Stimulated activated CD4-positive, alpha-beta T cell treated with anti-CD3 and anti-CD28 coated beads, Interleukin-1b, Interleukin-23, amount 100 ng/mL, for 48 hours (primary cell): ENCODE measurements at places on chromosomes 13 and 19.

DNA sequence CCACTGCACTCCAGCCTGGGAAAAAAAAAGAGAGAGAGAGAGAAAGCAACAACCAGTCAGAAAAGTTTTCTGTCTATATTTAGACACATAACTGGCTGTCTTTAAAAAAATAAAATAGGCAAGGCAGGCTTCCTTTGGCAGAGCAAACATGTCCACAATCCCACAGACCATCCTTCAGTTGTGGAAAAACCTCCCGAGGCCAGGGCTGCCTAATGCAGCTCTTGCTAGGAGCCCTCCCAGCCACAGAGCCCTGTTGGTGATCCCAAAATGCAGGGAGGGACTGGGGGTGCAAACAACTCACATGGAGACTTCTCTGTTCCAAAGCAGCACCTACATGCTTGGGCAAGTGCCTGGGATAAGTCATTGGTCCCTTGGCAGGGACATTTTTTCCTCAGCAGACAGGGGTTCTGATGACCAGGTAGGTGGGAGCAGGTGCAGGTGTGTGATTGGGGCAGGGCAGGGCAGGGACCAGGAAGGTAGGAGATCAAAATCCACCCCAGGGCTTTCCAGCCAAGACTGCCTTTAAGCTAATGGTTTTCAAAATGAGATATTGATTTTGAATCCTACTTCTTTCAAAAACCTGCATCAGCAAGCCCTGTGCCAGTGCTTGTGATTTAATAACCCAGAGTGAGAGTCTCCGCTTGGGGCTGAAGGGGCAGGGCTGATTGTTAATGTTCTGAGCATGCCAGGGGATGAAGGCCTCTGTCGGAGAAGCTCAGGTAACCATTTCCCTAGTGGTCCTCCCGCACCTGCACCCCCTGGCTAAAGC lies 178.5 kb downstream of the USP12 start:
- no peak for DNase-seq

DNA sequence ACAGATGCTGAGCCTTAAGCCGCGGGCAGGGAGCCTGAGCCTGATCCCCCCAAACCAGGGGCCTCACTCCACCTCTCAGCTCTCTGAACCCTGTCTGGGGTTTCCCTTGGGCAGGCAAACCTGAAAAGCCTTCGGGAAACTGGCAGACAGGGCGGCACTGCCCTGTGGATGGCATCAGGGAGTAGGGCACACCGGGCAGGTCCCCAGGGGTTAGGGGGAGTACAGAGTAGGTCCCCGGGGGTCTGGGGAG lies 9.7 kb downstream of the MKNK2 start:
- no peak for DNase-seq

- DNase-seq, result no peak
Observed at GRCh38 chr19:3065675-3066357, 3.5 kb upstream of the TLE5 start.

DNA sequence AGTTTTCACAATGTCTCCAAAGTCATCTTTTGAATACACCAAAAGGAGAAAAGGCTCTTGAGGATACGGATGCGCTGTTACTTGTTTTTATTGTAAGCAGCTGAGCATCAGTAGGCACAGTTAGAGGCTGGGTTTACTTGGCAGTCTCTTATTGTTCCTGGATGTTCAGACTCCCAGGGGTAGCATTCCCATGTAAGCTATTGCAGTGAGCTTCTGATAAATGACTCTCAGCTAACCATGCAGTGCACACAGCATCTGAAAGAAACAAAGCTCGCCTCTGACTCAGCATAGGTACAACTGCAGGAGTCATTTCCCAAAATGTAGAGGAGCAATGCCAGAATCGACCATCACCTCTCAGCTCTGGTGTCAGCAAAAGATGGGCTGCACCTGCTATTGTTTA lies 84.8 kb downstream of the DCT start:
- no peak for DNase-seq

GRCh38 chr19:46760363-46760762 lies 14.1 kb upstream of the STRN4 start:
- DNase-seq, result no peak

- DNase-seq, result no peak
Observed at GRCh38 chr13:107296804-107297203, 728.9 kb upstream of the ARGLU1 start.

DNA sequence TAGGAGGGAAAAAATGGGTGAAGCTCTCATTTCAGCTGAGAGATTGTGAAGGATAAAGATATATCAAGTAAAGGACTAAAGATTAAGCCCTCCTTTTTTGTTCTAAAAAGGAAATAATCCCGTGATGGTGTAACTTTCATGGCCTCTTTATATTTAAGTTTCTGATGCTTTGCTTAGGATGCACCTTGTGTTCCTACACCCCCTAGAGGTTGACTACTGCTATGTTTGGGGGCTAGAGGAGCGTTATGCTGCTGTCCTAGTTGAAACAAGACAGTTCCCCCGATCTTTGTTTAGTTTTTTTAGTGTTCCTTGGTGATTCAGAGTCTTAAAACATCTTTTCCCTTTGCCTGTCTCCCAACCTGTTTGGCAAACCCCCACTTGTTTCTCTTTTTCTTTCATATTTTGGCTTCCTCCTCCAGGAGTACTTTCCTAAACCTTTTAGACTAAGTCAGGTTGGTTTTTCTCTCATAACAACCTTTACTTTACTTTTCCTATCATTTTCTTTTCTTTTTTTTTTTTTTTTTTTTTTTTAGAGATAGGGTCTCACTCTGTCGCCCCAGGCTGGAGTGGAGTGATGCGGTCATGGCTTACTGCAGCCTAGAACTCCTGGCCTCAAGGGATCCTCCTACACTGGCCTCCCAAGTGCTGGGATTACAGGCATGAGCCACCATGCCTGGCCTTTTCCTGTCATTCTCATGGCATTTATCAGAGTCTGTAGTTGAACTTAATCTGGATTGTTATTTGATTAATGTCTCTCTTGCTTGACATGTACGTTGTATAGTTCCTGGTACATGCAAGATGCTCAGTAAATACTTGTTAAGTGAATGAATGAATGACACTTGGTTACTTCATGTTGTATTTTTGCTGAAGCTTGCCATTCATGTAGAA lies 2.8 kb downstream of the UBA2 start:
- DNase-seq, result peak; percentile 24

DNA sequence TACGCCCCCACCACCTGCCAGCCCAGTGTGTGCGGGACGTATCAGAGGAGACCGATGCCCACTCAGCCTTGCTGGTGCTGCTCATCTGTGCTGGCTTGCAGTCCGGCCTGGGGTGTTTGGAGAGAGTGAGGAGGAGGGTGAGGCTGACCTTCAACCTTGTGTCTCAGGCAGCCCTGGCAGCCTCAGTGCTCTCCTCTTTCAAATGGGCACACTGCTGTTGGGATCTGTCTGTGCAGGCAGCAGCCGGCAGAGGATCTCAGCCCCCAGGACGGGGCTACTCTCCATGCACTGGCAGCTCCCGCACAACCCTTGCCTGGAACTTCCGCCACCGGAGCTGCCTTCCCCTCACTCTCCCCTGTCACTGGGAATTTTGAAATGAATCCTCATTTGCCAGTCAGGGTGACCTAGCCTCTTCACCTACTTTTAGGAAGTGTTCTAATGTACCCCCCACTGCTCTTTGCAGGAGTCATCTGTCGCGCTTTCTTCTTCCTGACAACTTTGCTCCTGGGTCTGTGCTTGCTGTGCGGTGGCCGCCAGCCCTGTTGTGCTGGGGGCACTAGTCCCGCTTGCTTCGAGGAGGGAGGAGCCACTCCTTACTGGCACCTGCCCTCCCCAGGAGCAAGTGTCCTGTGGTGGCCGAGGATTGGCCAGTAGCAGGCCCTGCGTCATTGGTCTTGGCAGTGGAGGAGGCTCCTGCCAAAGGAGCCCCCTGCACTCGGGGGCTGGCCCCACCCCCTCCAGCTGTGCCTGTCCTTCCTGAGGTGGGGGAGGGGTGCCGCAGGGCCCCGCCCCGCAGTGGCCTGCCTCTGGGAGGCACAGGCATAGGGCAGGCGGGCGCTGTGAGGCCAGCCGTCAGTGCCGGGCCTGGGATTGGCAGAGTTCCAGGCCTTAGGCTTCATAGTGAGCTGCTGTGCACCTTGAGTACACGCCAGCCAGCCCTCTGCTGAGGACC lies 53.4 kb downstream of the TSSK6 start:
- no peak for DNase-seq

GRCh38 chr13:42804244-42804874 lies 23.0 kb downstream of the FAM216B start:
- no peak for DNase-seq

GRCh38 chr13:84137292-84137691 lies 255.0 kb upstream of the SLITRK1 start:
- peak; percentile 40 for DNase-seq

GRCh38 chr19:45439190-45439568 lies 15.5 kb upstream of the ERCC1 start:
- DNase-seq, result no peak

DNA sequence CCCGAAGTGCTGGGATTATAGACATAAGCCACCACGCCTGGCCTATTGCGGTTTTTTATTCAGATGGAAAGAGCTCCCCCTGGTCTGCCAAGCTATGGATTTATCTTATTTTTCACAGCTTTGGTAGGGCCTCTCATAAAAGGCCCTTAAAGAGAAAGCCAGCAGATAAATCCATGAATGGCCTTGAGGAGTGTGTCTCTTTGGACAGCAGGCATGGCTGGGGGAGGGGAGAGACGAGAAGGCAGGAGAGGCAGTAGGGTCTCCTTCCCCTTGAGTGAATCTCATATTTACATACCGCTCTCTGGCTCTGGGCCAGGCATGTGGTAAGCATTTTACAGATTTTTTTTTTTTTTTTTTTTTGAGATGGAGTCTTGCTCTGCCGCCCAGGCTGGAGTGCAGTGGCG lies 25.2 kb downstream of the MARK4 start:
- DNase-seq, result no peak

DNA sequence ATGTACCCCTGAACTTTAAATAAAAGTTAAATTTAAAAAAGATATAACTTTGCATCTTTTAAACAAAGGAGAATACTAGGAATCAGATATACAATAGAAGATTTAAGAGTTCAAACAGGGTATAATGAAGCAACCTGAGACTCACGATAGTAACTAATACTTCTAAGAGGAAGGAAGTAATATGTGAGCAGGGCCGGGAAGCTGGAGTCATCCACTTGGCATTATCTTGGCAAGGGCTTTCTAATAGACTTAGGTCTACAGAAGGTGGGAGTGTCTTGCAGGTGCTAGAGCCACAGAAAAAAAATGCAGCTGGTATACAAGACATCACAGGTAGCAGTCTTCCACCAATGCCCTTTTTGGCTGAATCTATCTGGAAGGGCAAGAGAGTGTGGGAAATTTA lies 231.9 kb downstream of the KCTD12 start:
- DNase-seq, result no peak

GRCh38 chr13:40146063-40146462 lies 490.6 kb downstream of the COG6 start:
- DNase-seq, result no peak

GRCh38 chr19:35085947-35086346 lies 29.7 kb upstream of the FXYD3 start:
- no peak for DNase-seq

GRCh38 chr19:33374236-33374714 lies 766 bp downstream of the CEBPG start:
- DNase-seq, result no peak

DNA sequence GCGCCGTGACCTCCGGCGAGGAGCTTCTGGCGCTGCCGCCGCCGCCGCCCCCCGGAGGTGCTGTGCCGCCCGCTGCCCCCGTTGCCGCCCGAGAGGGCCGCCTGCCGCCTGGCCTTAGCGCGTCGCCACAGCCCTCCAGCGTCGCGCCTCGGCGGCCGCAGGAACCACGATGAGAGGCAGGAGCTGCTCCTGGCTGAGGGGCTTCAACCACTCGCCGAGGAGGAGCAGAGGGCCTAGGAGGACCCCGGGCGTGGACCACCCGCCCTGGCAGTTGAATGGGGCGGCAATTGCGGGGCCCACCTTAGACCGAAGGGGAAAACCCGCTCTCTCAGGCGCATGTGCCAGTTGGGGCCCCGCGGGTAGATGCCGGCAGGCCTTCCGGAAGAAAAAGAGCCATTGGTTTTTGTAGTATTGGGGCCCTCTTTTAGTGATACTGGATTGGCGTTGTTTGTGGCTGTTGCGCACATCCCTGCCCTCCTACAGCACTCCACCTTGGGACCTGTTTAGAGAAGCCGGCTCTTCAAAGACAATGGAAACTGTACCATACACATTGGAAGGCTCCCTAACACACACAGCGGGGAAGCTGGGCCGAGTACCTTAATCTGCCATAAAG lies 4.8 kb downstream of the PDX1 start:
- DNase-seq, result no peak

DNA sequence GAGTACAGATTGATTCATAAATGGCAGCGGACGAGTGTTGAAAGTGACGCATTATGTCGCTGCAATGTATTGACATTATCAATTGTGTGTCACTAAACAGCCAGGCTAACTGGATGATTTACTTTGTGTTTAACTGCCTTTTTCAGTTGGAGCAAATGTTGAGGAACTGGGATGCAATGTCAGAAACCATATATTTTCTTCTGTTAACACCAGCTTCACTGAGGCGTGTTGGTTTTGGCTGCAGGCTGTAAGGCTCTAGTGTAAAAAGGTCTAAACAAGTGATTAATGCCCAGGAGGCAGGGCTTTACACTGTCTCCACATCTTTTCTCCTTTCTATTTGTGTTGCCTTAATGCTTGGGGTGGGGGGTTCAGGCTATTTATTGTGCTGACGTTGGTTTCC lies 80.1 kb downstream of the GGACT start:
- DNase-seq, result no peak

- DNase-seq, result no peak
Observed at GRCh38 chr13:33893559-33893958, 75.6 kb downstream of the RFC3 start.

GRCh38 chr19:48403606-48404005 lies 10.1 kb downstream of the GRIN2D start:
- DNase-seq, result peak; percentile 48

GRCh38 chr13:111539791-111540446 lies 219.5 kb downstream of the TEX29 start:
- no peak for DNase-seq
